AG08395 (cell line): ENCODE measurements at places on chromosomes 6 and 20.

DNA sequence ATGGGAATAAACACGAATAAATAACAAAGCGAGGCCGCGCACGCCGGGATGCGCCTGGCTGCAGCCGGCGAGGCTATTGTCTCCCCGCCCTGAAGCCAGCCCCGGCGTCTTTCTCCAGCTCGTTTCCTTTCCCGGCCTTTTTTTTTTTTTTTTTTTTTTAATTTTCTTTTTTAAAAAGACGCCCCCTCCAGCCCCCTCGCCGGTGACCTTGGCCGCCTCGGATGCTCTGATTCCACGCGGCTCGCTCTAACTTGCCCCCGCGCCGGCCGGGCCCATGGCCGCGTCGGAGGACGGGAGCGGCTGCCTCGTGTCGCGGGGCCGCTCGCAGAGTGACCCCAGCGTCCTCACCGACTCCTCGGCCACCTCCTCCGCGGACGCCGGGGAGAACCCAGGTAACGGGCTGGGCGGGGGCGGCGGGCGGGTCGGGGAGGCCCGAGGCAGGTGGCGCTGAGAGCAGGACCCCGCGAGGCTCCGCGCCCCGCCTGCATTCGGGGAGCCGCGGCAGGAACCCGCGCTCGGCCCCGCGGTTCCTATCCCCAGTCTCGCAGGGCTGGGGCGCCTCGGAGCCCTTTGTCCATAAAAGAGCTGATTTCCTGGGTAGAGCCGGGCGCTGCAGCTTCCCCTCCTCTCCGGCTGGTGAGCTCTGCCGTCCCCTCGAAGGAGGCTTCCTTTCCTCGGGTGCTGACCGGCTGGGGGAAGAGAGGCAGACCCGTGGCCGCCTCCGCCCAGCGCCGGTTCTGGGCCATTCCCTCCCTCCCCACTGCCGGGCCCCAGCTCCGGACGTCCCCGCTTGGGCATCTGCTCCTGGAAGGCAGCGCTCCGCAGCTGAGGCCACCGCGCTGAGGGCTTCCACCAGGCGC is 631 bp downstream of the PHACTR3 start:
- DNase-seq, result no peak

DNA sequence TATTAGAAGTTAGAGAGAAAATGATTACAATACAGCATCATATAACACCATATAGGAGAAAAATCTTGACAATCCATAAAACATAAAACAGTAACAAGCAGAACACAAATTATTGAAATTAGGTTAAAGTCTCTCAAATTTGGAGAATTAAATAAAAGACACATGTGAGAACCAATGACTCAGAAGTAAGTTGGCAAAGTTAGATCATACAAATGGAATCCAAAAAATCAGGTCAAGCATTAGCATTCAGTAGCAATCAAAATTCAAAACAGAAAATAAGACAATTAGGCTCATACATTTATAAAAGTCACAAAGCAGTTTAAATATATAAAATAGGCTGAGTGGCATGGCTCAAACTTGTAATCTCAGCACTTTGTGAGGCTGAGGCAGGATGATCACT is 775.6 kb downstream of the PHF3 start:
- DNase-seq, result no peak

GRCh38 chr6:149323925-149324324 is 6.4 kb downstream of the TAB2 start:
- no peak for DNase-seq

DNA sequence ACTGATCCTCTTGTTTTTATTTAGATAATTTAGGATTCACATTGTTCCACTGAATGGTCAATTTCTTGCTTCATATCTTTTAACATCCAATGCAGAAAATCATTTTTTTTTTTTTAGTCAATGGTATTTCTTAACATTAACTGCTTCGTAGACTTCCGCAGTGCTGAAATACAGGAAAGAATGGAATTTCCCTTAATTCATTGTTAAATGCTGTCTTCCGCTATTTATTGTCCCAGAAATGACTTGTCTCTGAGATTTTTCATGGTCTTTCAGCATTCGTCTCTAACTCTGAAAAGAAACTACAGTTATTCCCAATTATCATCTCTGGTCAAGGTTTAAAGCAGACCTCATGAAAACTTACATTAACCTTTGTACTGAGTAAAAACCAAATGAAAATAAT is 1029.1 kb upstream of the MANEA start:
- no peak for DNase-seq

- DNase-seq, result no peak
Observed at GRCh38 chr6:51365566-51365965, 546.9 kb downstream of the TFAP2B start.

GRCh38 chr6:43180985-43181384 is 1.0 kb upstream of the CUL9 start:
- DNase-seq, result no peak

DNA sequence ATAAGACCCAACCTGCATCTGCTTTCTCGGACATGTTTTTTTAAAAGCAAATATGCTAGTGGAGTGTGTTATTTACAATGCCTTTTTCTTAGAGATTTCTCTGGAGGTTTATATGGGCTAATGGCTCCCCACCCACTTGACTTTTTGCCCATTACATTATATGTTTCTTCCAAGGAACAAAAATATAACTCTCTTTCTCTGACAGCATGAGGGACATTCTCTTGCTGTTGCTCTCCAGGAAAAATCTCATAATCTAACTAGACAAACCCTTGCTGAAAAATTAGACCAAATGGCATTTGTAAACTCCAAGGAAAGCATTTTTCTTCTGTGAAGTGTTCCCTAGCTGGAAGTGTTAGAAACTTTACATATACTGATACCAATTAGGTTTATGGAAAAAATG is 213.7 kb downstream of the PRL start:
- no peak for DNase-seq

GRCh38 chr6:4607793-4608192 is 168.4 kb upstream of the CDYL start:
- DNase-seq, result no peak

DNA sequence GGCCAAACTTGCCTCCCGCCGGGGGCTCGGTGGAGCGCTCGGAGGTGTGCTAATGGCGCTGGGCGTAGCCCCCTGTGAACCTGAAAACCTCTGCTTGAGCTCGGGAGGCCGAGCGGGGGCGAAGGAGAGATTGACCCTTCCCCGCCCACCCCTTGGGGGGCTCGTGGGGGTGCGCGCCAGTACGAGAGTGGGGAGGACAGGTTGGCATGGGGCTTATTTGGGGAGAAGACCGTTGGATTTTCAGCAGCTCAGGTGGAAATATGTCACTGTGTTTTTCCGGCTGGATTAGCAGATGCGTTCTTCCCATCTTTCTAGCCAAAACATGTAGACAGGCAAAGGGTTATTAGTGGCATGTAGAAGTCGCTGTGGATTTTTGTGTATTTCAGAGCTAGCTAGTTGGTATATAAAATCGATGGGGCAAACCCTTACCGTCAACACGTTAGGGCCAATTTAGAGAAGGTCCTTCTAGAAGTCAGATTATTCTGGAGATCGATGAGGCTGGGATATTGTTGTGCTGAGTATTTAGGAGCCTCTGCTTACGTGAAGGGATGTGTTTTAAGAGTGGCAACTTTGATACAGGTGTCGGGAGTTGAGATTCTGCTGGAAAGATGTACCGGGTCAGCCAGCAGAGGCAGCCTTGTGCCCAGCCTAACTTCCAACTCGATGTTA is 525 bp downstream of the NCOA7 start:
- peak; percentile 64 for DNase-seq

- DNase-seq, result peak; percentile 13
Observed at GRCh38 chr20:32301719-32302506, 24.5 kb downstream of the KIF3B start.

DNA sequence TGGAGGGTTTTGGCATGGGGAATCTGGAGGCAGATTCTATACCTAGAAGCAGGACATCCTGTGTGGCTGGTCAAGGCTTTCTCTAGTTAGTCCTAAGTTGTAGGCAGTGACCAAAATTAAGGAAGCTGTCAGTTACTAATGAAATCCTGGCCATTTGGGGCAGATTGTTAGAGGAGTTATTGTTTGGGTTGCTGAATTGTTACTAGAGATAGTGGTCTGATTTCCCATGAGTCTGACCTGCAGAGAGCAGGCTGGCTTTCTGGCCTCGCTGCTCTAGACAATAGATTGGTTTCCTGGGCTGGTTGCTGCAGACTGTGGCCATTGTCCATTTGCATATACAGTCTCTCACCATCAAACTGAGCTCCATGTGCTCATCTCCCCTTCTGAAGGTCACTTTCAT is 205.0 kb upstream of the SASH1 start:
- DNase-seq, result no peak

GRCh38 chr20:23441850-23442313 is 2.4 kb downstream of the CSTL1 start:
- DNase-seq, result peak; percentile 86

DNA sequence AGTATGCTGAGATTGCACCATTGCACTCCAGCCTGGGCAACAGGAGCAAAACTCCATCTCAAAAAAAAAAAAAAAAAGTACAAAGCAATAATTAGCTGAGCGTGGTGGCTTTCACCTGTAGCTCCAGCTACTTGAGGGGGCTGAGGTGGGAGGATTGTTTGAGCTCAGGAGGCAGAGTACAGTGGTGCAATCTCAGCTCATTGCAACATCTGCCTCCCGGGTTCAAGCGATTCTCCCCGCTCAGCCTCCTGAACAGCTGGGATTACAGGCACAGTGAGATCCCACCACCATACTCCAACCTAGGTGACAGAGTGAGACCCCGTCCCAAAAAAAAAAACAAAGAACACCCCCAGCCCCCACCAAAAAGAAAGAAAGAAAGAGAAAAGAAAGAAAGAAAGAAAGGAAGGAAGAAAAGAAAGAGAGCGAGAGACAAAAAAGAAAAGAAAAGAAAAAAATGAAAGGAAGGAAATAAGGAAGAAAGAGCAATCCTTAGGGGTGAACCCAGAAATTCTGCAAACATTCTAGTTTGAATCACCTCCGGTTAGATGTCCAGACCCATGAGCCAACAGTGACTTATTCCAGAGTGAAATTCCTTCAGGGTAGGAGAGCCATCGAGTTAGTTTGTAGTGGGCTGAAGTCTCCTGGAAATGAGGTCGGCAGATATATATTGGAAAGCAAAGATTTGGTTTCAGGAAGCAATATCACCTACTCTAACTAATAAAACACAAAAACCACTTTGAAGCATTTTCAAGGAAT is 3.2 kb upstream of the RIPOR3 start:
- no peak for DNase-seq

- no peak for DNase-seq
Observed at GRCh38 chr20:49814057-49814694, 1.5 kb downstream of the SLC9A8 start.

- DNase-seq, result no peak
Observed at GRCh38 chr6:15736297-15736696, 73.5 kb upstream of the DTNBP1 start.

- DNase-seq, result no peak
Observed at GRCh38 chr6:5481033-5481432, 219.7 kb downstream of the FARS2 start.

- DNase-seq, result peak; percentile 97
Observed at GRCh38 chr6:3157131-3157933, at the start of gene TUBB2A. Gene TUBB2A, minus strand, starts transcription at chr6:3157544. Its CDS starts 81 bp downstream, at chr6:3157463.

GRCh38 chr20:23092861-23093495 is 6.9 kb upstream of the CD93 start:
- no peak for DNase-seq

DNA sequence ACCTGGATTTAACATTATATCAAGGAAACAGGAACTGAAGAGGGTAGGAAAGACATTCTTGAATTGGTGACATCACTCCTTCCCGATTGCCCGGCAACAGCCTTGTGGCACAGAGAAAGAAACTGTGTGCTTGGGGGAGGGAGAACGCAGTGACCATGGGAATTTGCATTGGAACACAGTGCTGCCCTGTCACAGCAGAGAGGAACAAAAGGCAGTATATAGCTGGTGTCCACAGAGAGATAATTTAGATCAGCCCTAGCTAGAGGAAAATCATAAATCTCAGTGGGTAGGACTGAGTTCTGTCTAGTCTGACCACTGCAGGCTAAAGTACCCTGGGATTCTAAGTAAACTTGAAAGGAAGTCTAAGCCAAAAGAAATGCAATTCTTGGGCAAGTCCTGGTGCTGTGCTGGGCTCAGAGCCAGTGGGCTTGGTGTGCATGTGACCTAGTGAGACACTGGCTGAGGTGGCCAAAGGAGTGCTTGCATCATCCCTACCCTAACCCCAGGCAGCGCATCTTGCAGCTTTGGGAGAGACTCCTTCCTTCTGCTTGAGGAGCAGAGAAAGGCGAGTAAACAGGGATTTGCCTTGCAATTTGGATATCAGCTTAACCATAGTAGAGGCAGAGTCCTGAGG is 697.6 kb downstream of the HACE1 start:
- no peak for DNase-seq

- no peak for DNase-seq
Observed at GRCh38 chr6:156280065-156280464, 497.1 kb upstream of the ARID1B start.

DNA sequence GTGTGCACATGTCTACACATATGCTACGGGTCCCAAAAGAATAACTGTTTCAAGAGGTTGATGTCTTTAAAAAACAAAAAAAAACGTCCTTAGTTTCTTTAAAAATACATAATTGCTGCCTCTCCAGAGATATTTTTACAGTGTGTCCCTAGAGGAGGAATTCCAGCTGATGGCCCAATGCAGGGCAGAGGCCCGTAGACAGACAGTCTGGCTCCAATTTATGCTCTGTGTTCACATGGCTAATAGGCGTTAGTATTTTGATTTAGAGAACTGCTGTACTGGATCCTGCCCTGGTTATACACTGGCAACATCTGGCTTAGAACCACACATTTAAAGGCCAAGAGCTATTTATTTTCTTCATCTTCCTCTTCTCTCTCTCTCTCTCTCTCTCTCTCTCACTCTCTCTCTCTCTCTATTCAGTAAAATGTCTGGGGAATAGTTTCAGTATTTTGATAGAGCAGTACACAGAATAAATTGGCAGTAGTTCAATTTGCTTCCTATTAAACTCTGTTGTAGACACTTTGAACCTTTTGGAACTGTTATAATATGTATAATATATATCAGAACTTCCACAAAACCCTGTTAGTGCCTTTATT is 260.6 kb downstream of the EYA4 start:
- DNase-seq, result no peak

DNA sequence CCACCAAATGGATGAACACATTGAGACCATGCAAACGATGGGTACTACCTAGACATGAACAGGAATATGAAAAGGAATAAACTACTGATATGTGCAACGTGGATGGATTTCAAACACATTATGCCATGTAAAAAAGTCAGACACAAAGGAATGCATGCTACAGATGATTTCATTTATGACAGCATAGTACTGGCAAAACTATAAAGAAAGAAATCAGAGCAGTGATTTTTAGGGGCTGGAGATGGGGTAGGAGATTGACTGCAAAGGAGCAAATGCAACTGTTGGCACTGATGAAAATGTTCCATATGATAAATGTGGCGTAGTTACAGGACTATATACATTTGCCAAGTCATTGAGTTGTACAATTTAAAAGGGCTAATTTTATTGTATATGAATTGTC is 13.4 kb upstream of the COL12A1 start:
- DNase-seq, result no peak

- DNase-seq, result peak; percentile 1
Observed at GRCh38 chr6:62775427-62776022, 435.7 kb upstream of the FKBP1C start.

DNA sequence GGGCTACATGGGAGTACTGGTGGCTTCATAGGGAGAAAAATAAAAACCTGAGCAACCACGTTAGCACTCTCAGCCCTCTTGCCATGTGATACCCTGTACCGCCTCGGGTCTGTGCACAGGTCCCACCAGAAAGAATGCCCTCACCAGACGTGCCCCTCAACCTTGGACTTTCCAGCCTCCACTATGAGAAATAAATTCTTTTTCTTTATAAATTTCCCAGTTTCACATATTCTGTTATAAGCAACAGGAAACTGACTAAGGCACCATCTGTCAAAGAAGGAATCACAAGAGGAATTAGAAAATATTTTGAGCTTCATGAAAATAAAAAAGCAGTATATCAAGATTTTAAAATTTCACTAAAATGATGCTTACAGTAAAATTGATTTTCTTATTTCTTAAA is 168.4 kb upstream of the BMP5 start:
- DNase-seq, result no peak
